ENCODE measurements at places on chromosomes 12 and 14.

GRCh38 chr12:122860040-122860853 lies 25.0 kb downstream of the HIP1R start:
- peak; percentile 91 for DNase-seq

DNA sequence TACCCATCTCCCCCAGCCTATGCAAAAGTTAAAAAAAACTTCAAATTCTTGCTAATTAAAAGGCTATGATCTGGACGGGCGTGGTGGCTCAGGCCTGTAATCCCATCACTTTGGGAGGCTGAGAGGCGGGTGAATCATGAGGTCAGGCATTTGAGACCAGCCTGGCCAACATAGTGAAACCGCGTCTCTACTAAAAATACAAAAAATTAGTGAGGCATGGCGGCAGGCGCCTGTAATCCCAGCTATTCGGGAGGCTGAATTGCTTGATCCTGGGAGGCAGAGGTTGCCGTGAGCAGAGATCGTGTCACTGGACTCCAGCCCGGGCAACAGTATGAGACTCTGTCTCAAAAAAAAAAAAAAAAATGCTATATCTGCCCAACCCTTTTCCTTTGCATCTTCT lies 925.4 kb downstream of the GALC start:
- no peak for DNase-seq

DNA sequence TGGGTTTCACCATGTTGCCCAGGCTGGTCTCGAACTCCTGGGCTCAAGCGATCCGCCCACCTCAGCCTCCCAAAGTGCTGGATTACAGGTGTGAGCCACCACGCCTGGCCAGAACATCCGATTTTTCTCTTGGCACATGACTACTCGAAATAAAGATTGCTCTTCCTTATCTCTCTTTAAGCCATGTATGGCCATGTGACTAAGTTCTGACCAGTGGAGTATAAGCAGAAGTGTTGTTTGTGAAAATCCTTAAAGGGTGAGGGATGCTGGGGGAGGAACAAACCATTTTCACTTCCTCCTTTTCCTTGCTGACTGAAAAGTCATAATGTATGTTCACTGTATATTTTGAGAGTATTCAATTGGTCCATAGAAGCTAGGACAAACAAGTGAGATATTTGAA lies 50.7 kb upstream of the ATF7IP start:
- no peak for DNase-seq

GRCh38 chr12:41264281-41264680 lies 76.2 kb downstream of the PDZRN4 start:
- no peak for DNase-seq

GRCh38 chr14:20982646-20983369 lies 7.0 kb upstream of the METTL17 start:
- DNase-seq, result no peak

GRCh38 chr12:121279071-121279375 lies 17.5 kb downstream of the CAMKK2 start:
- no peak for DNase-seq

- DNase-seq, result no peak
Observed at GRCh38 chr14:64953310-64953654, 10.7 kb upstream of the GPX2 start.

DNA sequence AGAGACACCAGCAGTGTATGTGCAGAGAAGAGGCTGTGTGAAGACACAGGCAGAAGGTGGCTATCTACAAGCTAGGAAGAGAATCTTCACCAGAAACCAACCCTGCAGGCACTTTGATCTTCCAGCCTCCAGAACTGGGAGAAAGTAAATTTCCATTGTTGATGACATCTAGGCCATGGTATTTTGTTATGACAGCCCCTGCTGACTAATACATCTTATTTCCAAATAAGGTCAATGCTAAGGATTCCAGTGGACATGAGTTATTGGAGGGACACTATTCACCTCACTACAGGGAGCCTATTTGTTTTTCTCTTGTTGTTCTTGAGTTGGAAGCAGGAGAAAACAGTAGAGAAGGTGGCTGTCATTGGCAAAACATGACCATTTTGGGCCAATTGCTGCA lies 88.5 kb upstream of the RIN3 start:
- no peak for DNase-seq

GRCh38 chr12:51752234-51752889 lies 96.2 kb downstream of the FIGNL2 start:
- no peak for DNase-seq

DNA sequence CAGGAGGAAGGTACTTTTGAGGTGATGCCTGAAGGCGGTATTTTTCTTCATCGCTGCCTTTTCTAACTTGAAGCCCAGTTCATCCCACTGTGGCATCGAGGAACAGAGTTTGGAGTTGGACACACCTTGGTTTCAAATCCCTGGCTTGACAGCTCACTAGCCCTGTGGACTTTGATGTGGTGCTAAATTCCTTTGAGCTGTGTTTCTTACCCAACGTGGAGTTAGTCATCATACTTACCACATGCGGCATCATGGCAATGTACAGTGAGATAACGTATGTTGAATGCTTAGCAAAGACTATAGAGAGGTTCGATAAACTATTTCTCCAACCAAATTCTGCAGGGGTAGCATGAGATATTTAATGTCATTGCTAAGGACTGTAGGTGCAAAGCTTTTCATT lies 3.4 kb downstream of the PLEKHG3 start:
- DNase-seq, result no peak

Data from stimulated activated CD8-positive, alpha-beta memory T cell treated with anti-CD3 and anti-CD28 coated beads, Interleukin-4, amount 100 ng/mL, for 48 hours (primary cell).